ENCODE measurements at places on chromosomes 4 and X.

- no peak for DNase-seq
Observed at GRCh38 chr4:7978489-7978888, 38.8 kb upstream of the AFAP1 start.

DNA sequence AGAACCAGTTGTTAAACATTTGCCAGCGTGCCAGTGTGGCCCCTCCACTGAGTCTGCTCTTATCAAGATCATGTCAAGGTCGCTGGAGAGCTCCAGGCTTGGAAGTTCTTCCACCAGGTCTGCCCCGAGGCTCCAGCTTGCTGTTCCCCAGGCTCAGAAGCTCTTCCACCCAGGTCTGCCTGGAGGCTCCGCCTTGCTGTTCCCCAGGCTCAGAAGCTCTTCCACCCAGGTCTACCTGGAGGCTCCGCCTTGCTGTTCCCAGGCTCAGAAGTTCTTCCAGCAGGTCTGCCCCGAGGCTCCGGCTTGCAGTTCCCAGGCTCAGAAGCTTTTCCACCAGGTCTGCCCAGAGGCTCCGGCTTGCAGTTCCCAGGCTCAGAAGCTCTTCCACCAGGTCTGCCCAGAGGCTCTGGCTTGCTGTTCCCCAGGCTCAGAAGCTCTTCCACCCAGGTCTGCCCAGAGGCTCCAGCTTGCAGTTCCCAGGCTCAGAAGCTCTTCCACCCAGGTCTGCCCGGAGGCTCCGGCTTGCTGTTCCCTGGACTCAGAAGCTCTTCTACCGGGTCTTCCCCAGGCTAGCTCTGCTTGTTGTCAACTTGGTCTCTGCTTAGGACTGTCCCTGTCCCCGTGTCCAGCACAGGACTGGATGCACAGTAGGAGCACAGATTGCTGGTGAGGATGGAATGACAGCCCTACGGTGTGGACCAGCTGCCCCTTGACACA, 54.4 kb downstream of the HMX1 start:
- DNase-seq = no peak

DNA sequence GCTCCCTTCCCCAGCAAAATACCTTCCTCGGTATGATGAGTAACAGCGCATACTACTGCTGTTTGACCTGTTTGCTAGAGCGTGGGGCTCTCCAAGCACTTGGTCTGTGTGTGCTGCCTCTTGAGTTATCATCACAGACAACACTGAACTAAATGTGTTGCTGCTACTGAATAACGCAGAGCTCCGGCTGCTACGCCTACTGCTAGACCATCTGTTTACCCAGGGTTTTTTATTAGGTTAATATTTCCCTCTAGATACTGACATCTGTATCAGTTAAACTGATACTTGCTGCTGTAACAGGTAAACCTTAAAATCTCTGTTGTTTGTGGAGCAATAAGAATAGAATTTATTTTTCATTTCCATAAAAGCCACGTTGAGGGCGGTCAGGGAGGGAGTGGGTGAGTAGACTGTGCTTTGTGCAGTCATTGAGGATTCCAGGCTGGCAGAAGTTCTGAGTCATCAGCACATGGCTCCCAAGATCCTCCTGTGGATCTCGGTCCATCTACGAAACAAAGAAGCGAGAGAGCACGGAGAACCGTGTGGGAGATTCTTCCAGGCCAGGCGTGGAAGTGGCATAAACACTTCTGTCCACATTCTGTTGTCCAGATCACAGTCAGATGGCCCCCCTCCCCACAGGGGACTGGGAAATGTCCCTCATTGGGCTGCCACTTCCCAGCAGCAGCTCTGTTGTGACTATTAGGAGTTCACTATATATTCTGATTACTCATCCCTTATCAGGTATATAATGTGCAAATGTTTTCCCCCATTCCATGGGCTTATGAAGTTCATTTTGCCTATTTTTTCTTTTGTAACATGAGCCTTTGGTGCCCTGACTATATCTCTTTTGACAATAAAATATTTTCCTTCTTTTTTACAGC, 14.1 kb downstream of the GRK4 start:
- no peak for DNase-seq

DNA sequence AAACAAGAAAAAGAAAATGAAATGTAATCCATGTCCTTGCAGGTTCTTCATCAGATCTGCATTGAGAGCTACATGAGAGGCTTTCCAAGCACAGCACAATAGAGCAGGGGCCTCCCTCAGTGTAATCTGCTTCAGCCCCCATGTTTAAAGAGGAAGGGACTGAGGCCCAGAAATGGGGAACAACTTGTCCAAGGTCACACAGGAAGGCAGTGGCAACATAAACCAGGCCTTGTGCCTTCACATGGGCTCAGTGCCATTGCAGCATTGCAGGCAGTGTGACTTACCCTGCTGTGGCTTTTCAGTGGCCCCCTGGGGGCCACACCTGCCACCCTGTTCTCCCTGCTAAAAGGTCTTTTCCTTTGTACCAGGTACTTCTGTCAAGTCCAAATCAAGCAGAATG, 20.9 kb upstream of the CD99L2 start:
- peak; percentile 26 for DNase-seq

DNA sequence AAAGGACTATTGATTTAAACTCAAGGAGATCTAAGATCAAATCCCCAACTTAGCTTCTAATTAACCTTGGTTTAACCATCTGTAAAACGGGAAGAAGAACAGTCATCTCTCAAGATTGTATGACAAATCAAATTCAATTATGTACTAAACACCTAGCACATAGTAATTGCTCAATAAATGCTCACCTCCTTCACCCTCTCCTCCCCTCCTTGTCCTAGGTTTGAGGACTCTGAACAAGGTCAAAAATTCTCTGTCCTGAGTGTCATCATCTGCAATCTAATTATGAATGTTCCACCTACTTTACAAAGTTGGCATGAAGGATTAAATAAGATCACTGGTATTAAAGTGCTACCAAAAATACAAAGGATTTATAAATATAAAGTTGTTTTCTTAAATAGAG, 320.1 kb upstream of the PPARGC1A start:
- DNase-seq = no peak

GRCh38 chr4:62531731-62532130, 1331.6 kb downstream of the ADGRL3 start:
- DNase-seq = peak; percentile 31

GRCh38 chrX:37716602-37717001, 31.0 kb downstream of the XK start:
- no peak for DNase-seq

DNA sequence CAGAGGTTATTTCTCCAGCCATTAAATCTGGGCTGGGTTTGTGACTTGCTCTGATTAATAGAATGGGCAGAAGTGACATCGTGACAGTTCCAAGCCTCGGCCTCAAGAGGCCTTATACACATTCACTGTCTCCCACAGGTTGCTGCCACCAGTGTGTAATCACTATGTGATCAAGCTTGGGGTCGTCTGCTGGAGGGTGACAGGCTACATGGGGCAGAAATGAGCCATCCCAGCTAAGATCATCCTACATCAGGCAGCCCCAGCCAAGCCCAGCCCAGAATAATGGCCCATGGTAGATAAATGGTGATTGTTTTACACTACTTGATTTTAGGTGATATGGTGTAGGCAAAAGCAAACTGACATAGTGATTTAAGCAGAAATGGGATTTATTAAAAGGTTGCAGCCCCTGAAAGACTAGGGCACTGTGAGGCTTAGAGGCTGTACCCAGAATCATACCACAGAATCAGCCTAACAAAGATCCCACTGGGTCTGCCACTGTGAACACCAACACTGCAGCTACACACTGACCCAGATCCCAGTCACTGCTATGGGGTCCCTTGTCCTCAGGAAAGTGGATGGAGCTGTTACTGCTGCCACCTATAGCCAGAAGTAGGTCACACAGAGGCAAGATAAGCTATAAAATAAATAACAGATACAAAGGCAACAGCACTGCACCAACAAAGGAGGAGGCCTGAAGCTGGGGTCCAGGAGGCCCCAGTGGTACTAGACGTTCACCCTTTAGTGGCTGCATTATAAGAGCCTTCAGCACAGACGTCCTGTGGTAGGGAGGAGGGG, 159.6 kb upstream of the RBPJ start:
- peak; percentile 22 for DNase-seq

- no peak for DNase-seq
Observed at GRCh38 chr4:55089916-55090315, 35.5 kb downstream of the KDR start.

DNA sequence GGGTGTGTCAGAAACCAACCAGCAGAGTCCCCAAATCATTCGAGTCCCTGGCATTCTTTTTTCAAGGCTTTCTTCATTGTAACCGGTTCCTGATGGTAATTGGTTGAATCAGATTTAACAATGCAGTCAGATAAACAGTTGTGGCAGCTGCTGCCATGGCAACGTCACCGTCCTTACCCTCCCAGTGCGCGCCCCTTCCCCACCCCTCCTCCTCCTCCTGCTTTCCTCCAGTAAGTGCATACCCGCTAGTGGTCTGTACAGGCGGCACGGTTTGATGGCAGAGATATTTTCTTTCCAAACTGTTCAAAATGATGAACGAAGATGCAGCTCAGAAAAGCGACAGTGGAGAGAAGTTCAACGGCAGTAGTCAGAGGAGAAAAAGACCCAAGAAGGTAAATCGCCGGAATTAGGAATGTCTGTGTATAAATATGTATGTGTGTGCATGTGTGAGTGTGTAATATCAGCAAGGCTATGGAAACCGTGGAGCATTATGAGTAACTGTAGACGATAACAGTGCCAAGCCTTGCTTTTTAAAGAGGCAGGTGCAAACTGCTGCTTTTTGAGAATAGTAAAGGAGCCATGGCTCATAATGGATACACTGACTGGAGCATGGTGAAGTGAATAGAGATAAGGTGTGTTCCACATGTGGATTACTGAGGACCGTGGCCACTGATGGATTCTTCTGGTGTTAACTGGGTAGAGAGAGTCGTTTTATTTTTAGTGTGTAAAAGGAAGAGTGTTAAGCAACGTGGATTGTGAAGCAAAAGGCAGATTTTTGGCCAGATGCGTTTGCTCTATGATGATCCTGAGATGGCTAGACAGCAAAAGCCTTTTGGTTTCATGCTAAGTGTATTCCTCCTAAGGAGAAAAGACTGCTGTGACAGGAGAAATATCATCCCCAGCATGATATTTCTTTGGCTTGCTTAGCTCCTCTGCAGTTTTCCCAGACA, at the start of gene ANK2:
TSS of gene ANK2 (plus strand) at position 233 of the 950 bp plus-strand sequence. CDS start at position 309, 76 bp downstream.
- DNase-seq = no peak

DNA sequence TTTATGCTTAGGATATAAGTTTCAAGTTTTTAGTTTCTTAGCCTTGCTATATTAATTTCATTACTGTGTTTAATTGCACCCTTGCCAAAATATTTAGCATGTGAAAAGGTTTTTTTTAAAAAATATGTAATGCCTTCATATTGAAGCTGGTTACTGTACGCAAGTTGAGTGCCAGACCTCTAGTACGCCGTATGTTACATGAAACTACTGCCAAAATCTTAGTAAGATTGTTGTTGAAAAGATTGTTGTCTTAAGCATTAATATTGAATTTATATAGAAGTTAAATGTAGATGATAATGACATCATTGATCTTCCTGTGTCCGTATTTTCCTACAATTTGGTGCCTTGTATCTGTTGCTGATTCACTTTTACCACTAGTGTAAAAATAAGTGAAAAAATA, 37.1 kb downstream of the FAM133A start:
- no peak for DNase-seq

DNA sequence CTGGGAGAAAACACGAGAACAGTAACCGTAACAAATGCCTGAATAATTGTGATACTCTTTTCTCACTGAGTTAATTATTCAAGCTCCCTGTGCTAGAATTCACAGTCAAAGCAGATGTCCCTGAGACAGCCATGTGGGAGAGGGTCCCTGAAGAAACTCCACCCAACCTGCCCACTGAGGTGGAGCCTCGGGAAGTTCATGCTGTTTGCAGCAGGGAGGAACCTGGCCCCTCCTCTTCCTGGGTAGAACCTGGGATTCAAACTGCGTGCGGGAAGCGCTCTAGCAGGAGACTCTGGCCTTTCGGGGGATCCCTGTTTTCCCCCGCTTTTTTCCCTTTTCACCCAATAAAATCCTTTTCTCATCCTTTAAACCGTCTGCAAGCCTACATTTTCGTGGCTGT, 20.2 kb upstream of the RHOH start:
- no peak for DNase-seq

- DNase-seq = no peak
Observed at GRCh38 chrX:123835661-123836371, 24.0 kb upstream of the XIAP start.

- no peak for DNase-seq
Observed at GRCh38 chr4:83546786-83547185, 10.9 kb downstream of the GPAT3 start.

GRCh38 chr4:27836523-27836922, 975.9 kb downstream of the STIM2 start:
- no peak for DNase-seq

DNA sequence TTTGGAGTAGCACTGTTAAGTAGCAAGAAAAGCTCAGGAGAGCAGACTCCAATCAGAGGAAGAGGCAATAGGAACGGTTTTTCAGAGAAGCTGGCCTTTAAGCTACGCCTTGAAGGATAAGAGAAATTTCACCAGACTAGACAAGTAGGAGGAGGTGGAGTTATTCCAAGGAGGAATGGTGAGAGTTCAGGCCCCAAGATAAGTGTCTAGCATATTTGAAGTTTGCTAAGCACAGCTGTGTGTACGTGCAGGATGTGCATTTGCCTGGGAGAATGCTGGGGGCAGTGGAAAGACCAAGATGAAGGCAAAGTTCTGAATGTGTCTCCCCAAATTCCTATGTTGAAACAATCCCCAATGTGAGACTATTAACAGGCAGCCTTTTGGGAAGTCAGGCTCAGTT, 91.6 kb downstream of the SOWAHB start:
- no peak for DNase-seq

GRCh38 chrX:15269618-15270521, at the start of gene ASB9:
Gene ASB9 (minus strand): TSS chrX:15270083. CDS start chrX:15269874, 209 bp downstream.
- DNase-seq = no peak

DNA sequence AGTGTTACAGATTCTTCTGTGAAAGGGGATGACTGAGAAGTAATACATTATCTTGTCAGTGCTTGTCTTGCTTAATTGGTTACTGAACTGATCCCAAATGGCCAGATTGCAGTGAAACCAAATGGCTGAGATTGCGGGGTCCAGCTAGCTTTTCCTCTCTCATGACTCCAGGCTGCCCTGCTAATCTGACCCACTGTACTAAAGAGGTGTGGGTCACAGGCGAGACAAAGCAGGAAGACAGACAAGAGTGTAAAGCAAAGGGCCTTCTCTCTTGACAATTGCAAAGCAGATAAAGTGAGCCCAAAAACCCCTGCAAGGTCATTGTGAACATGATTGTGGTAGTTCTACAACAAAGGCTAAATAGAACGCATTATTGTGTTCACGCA, 2.1 kb downstream of the TMEM150C start:
- DNase-seq = no peak

GRCh38 chr4:106454581-106454980, 86.0 kb upstream of the GIMD1 start:
- no peak for DNase-seq

DNA sequence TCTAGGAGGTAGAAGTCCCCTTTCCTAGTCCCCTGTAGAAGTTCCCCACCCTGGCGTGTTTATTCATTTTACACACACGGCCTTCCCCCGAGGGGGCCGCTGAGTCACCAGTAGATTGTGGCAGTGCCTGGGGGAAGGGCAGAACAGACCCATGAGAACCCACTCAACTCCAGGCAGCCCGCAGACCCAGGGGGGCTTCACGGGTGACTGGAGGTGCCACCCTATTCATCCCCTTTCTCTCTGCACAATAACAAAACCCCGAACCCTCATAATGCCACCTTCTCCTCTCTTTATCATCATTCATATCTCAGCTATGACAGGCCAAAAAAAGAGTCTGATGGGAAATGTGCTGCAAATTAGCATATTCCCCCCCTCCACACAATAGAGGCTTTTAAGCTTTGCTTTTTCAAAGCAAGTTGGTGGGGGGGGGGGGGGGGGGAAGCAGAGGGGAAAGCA, 20.4 kb upstream of the GPM6B start:
- no peak for DNase-seq

GRCh38 chr4:185165605-185166063, 22.6 kb downstream of the SLC25A4 start:
- peak; percentile 14 for DNase-seq
